Kidney (tissue), 22 donors: ENCODE measurements at places on chromosomes 11 and 22. TPM values are rescaled to one million over a fixed set of nuclear protein-coding genes. Genes with fewer than 3 reads are reported as not detected.

Gene UBQLN3
- total RNA-seq = 0.35 TPM

Gene CHRNA10
- total RNA-seq = 1.2 TPM

Gene OR10S1
- total RNA-seq = not detected

Gene MPZL2
- total RNA-seq = 111 TPM

Gene KDELR3
- total RNA-seq = 16.7 TPM

DNA sequence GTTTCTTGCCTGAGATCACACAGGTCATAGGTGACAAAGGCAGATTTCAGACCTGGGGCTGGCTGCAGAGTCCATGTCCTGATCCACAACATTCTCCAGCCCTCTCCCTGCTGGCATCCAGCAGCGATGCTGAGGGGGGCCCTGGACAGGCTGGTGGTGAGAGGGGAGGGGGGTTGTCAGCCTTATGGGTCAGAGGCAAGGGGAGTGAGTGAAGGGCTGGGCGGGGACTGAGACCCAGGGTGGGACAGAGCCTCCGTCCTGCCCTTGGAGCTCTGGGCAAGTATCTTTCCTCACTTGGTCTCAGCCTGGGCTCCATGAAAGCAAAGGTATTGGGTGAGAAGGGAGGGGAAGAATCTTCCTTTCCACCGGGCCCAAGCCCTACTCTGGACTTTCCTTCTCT is 66.7 kb upstream of the RASD2 start:
- H3K27me3 ChIP-seq = no peaks in the 10 kb centered on the region

DNA sequence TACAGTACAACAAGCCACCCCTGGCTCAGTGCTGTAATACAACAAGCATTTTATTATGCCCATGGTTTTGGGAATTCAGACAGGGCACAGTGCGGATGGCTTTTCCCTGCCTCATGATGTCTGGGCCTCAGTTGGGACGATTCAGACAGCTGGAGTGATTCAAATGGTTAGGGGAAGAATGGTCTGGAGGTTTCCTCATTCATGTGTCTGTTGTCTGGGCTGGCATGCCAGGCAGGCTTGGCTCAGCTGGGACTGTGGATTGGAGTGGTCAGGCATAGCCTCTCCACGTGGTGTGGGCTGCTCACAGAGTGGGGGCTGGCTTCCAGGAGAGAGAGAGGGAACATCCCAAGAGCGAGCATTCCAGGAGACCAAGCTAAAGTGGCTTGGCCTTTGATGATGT is 164.4 kb downstream of the C11orf91 start:
- H3K4me3 ChIP-seq = no peak overlapping the region
- DNase-seq = no peak
- no peaks in the 10 kb centered on the region for H3K4me1 ChIP-seq
- H3K36me3 ChIP-seq = no peaks in the 10 kb centered on the region

DNA sequence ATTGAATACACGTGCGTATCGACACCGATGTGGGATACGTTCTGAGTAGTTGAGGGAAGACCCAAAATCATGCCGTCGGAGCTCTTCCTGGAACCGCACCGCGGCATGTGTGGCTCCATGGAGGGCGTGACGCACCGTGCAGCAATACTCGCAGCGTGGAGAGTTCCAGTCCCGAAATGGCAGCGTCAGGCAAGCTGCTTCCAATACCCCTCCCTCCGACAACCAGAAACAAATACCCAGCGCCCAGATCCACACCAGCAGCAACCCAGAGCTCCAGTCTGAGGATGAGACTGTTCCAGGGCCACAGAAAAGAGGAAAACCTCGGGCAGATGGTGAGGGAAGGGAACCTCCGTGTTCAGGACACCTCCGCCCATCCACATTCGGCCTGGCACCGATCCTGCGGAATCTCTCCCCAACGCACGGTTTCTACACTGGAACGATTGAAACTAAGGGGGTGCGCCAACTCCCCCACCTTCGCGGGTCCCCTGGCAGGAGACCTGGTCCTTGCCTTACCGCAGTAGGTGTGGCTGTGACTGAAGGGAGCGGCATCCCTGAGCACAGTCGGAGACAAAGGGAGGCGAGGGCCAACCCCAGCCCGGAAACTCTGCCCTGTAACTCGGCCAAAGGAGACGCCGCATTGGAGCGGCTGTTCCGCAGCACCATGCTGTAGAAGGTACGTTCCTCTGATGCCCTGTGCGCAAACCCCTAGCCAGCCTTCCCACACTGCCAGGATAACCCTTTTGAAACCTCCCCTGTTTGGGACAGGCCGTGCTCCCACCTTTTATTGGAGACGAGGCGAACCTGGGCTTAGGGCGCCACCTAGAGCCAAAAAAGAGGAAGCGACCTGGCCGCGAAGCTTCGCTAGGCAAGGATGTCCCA is 28.2 kb downstream of the DBX1 start:
- H3K4me3 ChIP-seq = peak overlapping the region; percentile 72
- no peak overlapping the region for H3K27ac ChIP-seq
- H3K36me3 ChIP-seq = no peaks in the 10 kb centered on the region
- DNase-seq = peak; percentile 81
- H3K27me3 ChIP-seq = peaks cover 9% of the 10 kb centered on the region

GRCh38 chr11:15430381-15430780 is 315.7 kb downstream of the INSC start:
- H3K4me1 ChIP-seq = no peaks in the 10 kb centered on the region
- H3K36me3 ChIP-seq = no peaks in the 10 kb centered on the region
- H3K27ac ChIP-seq = no peak overlapping the region
- no peak overlapping the region for H3K4me3 ChIP-seq
- H3K27me3 ChIP-seq = no peaks in the 10 kb centered on the region

- H3K27ac ChIP-seq = no peak overlapping the region
- no peak overlapping the region for H3K4me3 ChIP-seq
- no peaks in the 10 kb centered on the region for H3K4me1 ChIP-seq
- H3K27me3 ChIP-seq = no peaks in the 10 kb centered on the region
- no peaks in the 10 kb centered on the region for H3K36me3 ChIP-seq
Observed at GRCh38 chr11:65934014-65934413, 11.3 kb upstream of the TSGA10IP start.

GRCh38 chr22:44890416-44891292 is 119.2 kb downstream of the PHF21B start:
- no peak overlapping the region for H3K27ac ChIP-seq
- no peaks in the 10 kb centered on the region for H3K36me3 ChIP-seq
- no peaks in the 10 kb centered on the region for H3K4me1 ChIP-seq
- no peak overlapping the region for H3K4me3 ChIP-seq
- no peaks in the 10 kb centered on the region for H3K27me3 ChIP-seq
- no peak for DNase-seq

DNA sequence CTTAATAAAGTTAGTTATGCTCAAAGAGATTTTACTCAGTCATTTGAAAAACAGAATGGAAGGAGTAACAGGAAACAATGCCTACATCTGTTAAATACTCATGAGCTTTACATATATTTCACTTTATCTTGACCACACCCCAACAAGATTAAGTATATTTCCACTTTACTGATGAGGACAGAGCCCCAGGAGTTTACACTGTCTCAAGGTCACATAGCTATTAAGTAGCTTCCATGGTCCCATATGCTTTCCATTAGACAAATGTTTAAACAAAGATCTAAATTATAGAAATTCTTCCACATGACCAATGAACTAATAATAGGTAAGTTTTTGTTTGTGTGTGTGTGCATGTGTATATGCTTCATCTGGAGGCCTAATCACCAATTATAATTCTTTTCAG is 30.2 kb downstream of the MRTFA start:
- H3K4me3 ChIP-seq = no peak overlapping the region
- H3K36me3 ChIP-seq = no peaks in the 10 kb centered on the region
- no peak for DNase-seq
- peak overlapping the region; percentile 30 for H3K27ac ChIP-seq

DNA sequence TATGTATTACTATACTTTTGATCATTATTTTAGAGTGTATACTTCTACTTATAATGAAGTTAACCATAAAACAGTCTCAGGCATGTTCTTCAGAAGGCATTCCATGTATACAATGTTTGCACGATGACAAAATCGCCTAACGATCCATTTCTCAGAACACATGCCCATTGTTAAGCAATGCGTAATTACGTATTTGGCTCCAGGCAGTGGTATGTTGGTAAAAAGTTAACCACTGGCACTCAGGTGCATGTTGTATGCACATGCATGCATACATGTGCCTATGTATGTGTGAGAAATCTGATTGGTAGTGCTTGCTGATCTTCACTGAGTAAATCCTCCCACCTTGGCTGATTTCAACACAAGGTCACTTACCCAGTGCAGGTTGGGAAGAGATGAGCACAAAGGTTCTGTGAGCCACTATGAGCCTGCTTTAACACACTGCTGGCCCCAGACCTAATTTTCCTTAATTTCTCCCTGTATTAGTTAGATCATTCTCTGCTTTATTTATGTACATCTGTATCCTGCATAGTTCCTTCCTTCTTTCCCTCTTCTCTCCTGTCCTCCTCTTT is 164.6 kb downstream of the ARHGAP42 start:
- H3K27me3 ChIP-seq = no peaks in the 10 kb centered on the region
- DNase-seq = no peak
- H3K4me3 ChIP-seq = no peak overlapping the region
- H3K4me1 ChIP-seq = peaks cover 9% of the 10 kb centered on the region
- no peaks in the 10 kb centered on the region for H3K36me3 ChIP-seq

GRCh38 chr11:849104-849824 is 6.6 kb downstream of the TSPAN4 start:
- no peak for DNase-seq
- H3K27me3 ChIP-seq = no peaks in the 10 kb centered on the region
- no peak overlapping the region for H3K4me3 ChIP-seq
- no peak overlapping the region for H3K27ac ChIP-seq
- H3K36me3 ChIP-seq = no peaks in the 10 kb centered on the region

GRCh38 chr11:114395736-114396135 is 4.6 kb downstream of the C11orf71 start:
- H3K4me3 ChIP-seq = no peak overlapping the region
- H3K4me1 ChIP-seq = peaks cover 16% of the 10 kb centered on the region
- no peaks in the 10 kb centered on the region for H3K36me3 ChIP-seq
- no peak for DNase-seq
- no peak overlapping the region for H3K27ac ChIP-seq
- H3K27me3 ChIP-seq = no peaks in the 10 kb centered on the region

- H3K4me3 ChIP-seq = no peak overlapping the region
- DNase-seq = no peak
- H3K36me3 ChIP-seq = no peaks in the 10 kb centered on the region
- no peaks in the 10 kb centered on the region for H3K27me3 ChIP-seq
- no peak overlapping the region for H3K27ac ChIP-seq
Observed at GRCh38 chr22:50064453-50064852, 6.4 kb upstream of the TTLL8 start.
